Kidney capillary endothelial cell (primary cell): ENCODE measurements at places on chromosomes 4 and X.

GRCh38 chrX:69024931-69025330 lies 140.3 kb downstream of the PJA1 start:
- no peak for DNase-seq

- no peak for DNase-seq
Measured at GRCh38 chr4:17280261-17281018, 231.4 kb downstream of the QDPR start.

- no peak for DNase-seq
Measured at GRCh38 chr4:184620212-184620867, 28.9 kb downstream of the CASP3 start.

DNA sequence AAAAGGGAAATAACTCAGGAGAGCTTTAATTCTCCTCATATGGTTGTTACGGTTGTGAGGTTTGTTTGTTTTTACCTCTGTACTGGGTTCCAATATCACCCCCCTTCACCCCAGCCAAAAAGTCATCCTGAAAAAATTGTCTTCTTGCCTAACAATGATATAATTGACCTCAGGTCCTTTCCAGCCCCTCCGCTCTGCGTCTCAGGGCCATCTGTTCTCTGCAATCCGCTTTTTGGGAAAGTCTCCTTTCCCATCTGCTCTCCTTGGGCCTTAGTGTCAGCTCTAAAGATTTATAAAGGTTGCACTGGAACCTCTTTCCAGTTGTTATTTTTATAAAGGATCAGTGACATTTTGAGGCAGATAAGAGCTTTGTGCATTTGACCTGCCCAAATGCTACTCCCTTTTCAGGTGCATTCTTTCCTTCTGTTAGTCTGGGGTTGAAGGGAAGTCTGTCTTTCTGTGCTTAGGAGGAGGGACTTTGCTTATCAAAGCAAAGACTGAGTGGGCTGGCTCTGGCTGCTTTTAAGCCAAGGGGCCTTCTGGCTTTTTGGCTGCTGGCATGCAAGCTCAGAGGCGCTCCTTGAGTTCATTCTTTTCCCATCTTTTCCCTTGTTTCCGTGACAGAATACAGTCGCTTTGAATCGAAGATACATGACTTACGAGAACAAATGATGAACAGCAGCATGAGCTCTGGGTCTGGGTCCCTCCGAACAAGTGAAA lies 34.1 kb downstream of the DLG3 start:
- DNase-seq = no peak

DNA sequence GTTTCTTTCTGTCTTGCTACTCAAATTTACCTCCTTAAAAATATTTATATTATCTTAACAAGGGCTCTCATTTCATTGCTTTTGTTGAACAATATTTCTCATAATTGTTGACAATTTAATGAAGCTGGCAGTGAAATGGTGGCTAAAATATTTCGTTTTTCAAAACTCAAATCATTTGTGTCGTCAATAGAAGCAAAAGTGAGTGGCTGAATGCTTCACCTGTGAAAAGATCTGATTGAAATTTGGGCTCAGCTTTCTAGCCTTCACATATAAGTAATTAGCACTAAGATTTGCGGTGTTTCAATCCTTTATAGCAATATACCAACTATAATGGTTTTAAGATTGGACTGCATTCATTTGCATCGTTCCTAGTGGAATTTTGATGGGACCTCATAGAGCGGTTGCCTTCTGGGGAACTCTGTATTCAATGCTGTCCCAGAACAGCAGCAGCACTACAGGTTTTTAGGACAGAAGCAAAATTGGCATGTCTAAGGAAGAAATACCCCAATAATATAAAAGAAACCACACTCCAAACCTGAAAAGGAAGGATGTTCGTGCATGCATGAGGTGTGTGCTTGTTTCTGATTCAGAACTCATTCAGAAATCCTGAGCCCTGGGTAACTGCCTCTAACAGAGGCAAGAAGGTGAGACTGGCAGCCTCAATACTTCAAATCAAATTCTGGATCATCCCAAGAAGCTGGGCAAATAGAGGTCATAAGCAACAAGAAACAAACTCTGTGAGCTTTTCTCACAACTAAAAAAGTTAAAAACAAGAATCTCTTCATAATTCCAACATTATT lies 2.5 kb downstream of the CXCL1 start:
- no peak for DNase-seq

- no peak for DNase-seq
Measured at GRCh38 chr4:21688596-21689265, 259.8 kb downstream of the KCNIP4 start.

DNA sequence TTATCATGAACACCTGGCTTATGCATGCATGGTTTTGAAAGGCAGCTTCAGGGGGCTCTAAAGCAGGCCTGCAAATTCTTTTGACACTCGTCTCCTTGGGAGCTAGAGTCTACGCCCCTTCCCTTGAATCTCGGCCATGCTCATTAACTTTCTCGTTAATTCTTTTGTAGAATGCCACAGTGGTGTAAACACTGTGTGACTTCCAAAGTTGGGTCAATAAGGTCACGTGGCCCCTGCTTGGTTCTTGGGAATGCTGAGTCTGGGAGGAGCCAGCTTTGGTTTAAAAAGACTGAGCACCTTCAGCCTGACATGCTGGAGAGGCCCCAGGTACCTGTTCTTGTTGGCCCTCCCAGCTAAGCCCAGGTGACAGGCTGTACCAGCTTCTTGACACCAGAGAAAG lies 228.4 kb downstream of the DHRSX start:
- DNase-seq = no peak

- no peak for DNase-seq
Measured at GRCh38 chrX:107601326-107601725, 27.0 kb upstream of the PRPS1 start.

- no peak for DNase-seq
Measured at GRCh38 chrX:54747733-54748393, 50.2 kb downstream of the ITIH6 start.

DNA sequence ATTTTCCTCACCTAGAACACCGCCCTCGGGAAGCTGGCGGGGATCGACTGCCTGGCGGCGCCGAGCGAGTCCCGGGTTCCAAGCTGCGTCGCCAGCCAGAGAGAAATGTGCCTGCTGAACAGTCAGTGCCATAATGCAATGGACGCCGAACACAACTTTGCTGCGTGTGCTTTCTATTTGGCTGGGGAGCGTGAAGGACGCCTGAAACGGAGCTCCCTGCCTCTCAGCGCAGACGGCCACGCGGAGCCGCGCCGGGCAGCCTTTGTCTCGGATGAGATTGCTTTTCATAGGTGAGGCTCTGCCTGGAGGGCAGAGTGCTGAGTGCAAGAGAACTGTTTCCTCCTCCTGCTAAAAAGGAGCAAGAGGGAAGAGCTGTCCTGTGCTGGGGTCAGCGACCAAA lies 107.7 kb upstream of the BCOR start:
- DNase-seq = no peak

DNA sequence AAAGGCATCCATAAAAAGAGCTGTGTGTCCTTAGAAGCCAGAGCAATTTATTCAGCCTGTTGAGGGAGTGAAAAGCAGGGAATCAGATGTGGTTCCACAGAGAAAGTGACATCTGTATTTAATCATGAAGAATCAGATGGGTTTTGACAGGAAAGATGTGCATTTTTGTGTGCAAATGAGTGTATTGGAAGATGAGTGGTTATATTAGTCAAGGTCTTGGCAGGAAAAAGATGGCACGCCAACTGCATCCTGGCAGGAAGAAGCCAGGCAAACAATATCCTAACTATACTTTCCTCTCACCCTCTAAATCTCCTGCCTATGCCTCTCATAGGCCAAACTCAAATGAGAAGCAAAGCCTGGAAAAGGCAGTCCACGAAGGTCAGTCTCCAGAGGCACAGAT lies 59.1 kb downstream of the SCFD2 start:
- DNase-seq = peak; percentile 46

DNA sequence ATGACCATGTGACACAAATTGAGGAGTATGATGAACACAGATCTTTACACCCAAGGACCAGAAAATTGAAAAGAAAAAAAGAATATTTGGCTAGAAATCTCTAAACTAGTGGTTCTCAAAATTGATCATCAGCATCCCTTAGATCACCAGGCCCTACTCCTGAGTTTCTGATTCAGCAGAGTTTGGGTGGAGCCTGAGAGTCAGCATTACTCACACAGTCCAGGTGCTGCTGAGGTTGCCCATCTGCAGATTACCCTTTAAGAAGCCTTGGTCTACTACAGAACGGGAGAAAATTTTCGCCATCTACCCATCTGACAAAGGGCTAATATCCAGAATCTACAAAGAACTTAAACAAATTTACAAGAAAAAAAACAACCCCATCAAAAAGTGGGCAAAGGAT lies 182.8 kb downstream of the MOSPD2 start:
- no peak for DNase-seq

DNA sequence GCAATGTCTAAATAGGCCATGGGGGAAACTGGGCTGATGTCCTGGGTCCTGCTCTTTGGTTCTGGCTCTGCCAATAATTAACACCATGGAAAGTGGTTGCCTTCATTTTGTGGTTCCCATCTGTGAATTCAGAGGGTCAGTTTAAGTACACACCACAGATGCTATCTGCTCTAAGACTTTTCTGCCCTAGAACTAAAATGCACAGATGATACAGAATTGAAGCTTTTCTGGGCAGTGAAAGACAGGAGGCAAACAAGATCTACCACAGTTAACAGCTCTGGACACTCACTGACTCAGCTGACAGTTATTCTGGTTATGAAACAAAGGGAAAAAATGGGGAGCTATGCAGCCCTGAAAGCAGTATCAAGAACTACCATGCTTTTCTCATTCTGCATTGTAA lies 37.3 kb downstream of the APBB2 start:
- peak; percentile 52 for DNase-seq

GRCh38 chrX:71996826-71997225 lies 86.2 kb downstream of the NHSL2 start:
- no peak for DNase-seq

DNA sequence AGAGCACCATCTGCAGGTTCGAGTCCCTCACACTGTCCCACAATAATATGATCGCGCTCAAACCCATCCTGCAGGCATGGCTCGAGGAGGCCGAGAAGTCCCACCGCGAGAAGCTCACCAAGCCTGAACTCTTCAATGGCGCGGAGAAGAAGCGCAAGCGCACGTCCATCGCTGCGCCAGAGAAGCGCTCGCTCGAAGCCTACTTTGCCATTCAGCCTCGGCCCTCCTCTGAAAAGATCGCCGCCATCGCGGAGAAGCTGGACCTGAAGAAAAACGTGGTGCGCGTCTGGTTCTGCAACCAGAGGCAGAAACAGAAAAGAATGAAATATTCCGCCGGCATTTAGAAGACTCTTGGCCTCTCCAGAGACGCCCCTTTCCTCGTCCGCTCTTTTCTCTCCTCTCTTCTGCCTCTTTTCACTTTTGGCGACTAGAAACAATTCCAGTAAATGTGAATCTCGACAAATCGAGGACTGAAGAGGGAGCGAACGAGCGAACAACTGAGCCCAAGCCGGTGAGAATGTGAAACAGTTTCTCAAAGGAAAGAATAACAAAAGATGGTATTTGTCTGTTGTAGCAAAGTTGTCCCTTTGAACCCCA lies 1.9 kb downstream of the POU4F2 start:
- no peak for DNase-seq

DNA sequence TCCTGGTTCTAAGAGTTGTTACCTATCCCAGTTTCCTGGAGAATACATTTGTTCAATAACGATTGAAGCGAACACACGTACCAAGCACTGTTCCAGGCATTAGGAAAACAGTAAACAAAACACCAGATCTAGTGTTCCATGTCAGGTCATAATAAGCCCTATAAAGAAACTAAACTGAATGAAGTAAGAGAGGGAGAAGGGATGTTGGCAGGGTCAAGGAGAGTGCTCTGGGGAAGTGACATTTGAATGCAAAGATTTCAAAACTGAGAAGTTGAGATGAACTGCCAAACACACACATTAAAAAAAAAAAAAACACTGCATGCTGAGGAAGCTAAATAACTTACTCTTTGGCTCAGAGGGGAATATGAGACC lies 14.4 kb upstream of the ENAM start:
- no peak for DNase-seq

GRCh38 chr4:154471526-154472331 lies 19.9 kb downstream of the DCHS2 start:
- no peak for DNase-seq

DNA sequence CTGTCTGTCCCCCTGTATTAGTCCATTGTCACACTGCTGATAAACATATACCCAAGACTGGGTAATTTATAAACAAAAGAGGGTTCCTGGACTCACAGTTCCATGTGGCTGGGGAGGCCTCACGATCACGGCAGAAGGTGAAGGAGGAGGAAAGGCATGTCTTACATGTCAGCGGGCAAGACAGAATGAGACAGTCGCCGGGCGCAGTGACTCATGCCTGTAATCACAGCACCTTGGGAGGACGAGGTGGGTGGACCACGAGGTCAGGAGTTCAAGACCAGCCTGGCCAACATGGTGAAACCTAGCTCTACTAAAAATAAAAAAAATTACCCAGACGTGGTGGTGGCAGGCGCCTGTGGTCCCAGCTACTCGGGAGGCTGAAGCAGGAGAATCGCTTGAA lies 24.7 kb downstream of the IL3RA start:
- DNase-seq = no peak

DNA sequence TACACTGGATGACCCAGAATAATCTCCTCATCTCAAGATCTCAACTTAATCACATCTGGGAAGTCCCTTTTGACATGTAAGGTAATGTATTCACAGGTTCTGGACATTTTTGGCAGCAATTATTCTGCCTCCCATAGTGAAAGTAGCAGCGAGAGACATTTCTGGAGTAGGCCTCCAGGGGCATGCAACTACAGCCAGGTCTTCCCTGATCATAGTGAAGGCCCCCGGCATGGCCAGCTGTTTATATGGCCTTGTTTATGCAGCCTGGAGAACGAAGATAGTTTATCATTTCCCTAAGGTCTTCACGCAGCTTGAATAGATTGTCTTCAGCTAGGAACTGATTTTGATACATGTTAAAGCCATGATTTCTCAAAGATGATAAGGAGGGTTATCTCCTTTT lies 139.9 kb downstream of the RNF150 start:
- no peak for DNase-seq

GRCh38 chr4:177441061-177441802 lies 1.0 kb downstream of the AGA start:
- DNase-seq = no peak

- no peak for DNase-seq
Measured at GRCh38 chr4:107619731-107620130, 100.3 kb downstream of the PAPSS1 start.

DNA sequence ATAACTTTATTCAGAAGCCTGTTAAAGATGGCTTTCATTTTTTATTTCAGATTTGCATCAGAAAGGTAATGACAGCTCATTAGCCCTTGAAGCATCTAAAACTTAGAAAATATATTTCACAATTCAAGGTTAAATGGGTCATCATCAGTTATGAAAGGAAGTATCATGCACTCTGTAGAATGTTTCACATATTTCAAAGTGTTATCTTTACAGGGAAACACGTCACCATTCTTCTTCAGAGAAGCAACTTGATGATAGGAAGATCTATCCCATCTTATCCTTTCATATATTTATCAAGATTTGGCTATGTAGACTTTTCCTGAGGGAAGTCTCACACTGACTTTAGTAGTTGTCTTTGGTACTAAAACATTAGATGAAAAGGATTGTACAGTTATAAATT lies 277.8 kb downstream of the TENM3 start:
- no peak for DNase-seq

DNA sequence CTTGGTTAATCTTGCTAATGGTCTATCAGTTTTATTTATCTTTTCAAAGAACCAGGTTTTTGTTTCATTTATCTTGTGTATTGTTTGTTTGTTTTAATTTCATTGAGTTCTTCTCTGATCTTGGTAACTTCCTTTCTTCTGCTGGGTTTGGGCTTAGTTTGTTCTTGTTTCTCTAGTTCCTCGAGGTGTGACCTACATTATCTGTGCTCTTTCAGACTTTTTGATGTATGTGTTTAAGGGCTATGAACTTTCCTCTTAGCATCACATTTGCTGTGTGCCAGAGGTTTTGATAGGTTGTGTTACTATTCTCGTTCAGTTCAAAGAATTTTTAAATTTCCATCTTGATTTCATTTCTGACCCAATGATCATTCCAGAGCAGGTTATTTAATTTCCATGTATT lies 365.4 kb upstream of the GATB start:
- DNase-seq = no peak
